ENCODE measurements at places on chromosomes 4 and X.
A peak's percentile ranks its signal among the peaks of the same experiment; 100 is the strongest.

- no peak for DNase-seq
These were observed 51.9 kb upstream of the USP9X start for GRCh38 chrX:41033299-41033698.

DNA sequence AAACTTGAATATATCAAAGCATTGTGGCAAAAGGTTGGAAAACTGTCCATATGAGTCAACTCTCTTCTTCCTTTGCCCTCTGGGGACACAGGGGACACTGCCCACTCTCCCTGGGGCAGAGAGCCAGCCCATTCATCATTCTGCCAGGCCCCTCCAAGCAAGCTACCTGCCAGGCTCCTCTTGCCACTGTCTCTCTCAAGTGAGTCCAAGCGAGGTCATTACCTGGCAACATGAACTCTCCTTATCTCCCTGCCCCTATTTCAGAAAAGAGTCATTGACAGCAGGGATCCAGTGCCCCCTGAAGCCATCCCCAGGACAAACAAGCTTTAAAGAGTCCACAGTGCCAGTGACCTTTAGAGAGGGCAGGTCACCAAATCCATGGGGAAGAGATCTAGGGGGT, 312.7 kb upstream of the PPARGC1A start:
- no peak for DNase-seq

DNA sequence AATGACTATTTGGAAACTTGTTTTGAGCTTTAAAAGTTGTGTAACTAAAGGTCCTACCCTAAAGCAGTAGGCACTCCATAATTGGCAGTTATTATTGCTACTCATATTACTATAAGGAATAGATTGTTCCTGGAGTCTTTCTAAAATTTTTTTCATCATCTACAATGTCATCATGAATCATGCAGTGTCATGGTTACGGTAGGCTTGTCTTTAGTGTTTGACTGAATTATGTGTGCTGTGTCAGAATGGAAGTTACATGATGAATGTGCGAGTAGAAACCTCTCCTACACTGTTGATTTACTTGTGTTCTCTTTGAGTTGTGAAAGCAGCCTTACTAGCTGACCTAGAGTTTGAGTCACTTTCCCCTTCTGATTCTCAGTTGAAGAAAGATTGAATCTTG, 1099.9 kb downstream of the RAPGEF2 start:
- peak; percentile 13 for DNase-seq

DNA sequence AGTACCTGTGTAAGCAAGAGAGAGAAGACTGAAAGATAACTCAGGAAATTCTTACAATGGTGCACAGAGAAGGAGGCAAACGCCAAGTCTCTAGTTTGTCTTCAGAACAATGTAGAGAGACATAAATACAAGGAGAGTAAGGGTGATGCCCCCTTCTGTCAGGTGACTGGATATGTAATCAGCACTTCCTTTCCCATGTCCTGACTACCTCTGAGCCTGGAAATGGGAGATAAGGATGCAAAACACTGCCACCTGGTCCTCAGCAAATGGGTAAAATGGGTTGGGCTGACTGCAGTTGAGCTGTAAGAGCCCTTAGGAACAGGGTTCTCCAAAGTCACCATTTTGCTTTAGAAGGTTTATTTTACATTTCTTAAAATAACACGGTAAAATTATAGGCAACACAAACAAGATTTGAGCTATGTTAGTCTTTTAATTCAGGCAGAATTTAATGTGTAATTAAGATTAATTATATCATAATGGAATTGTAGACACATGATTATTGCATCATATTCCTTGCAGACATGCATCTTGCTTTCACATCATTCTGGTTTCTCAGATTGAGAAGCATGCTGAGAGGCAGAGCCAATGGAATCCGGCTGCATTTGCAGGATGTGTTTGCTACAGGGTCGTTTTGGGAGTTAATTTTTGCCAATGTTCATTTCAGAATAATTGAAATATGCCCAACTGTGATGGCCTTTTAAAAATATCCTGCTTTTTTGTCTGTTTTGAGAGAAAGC, 37.2 kb upstream of the ARX start:
- no peak for DNase-seq

- DNase-seq: no peak
These were observed 26.2 kb upstream of the FTHL17 start for GRCh38 chrX:31098079-31098478.

All from astrocyte (in vitro differentiated cells and primary cell).